ENCODE measurements at places on chromosomes 7 and 10.

DNA sequence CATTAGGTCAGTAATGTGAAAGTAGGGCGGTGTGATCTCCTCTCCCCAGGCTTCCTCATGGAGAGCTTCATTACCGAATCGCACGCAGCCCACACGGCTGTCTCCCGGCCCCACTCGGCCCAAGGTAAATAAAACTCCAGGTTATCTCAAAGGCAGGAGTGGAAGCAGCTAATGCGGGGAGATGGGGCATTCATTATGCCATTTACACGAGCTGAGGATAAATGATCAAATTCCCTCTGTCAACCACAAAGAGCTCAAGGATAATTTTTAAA, 93.5 kb downstream of the ADARB2 start:
- no peak for DNase-seq

DNA sequence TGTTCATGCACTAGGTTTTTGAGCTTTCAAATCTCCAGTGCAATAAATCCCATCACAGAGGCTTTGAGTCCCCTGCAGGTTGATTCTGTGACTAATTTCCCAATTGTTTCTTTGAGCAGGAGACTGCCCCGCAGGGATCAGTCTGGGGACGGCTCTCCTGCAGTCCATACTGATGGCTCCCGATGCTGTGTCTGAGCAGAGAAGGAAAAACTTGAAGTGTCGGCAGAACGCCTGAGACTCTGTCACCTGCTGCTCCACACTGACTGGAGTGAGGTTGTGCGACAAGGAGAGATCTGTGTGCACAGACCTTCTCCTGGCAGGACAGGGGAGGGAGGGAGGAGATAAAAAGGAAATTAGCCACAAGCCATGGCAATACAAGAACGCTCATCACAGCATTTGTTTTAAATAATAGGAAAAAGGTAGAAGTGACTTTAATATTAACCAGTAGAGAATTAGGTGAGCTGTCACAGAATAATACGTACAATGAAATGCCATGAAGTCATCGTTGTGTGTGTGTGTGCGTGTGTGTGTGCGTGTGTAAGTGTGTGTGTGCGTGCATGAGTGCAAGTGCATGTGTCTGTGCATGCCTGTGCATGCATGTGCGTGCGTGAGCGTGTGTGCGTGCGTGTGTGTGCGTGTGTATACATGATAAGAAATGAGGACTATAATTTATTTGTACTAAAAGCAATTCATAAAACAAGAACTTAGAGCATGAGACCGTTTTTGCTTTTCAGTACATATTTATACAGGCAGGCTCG, 38.2 kb downstream of the HTR5A start:
- no peak for DNase-seq

DNA sequence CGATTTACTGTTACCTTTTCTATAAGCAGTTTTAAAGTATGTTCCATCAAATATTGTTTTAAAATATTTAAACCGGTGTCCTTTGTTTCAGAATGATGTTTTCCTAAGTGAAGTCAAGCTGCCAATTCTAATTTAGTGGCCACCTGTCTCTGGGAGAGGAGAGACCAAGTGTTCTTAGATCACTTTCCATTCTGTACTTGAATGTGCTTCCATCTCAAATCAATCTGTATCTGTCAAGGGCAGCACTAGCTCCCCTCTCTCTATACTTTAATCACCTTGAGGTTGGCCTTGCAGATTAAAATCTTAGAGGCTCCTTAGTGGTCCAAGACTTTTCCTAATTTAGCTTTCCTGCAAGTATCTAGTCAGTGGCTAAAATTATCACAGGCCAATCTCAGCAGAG, 49.6 kb downstream of the LGI1 start:
- no peak for DNase-seq

- peak; percentile 0 for DNase-seq
Observed at GRCh38 chr7:89332026-89332425, 536.5 kb upstream of the TEX47 start.

- DNase-seq: no peak
Observed at GRCh38 chr7:126667742-126668366, 584.9 kb downstream of the GRM8 start.

DNA sequence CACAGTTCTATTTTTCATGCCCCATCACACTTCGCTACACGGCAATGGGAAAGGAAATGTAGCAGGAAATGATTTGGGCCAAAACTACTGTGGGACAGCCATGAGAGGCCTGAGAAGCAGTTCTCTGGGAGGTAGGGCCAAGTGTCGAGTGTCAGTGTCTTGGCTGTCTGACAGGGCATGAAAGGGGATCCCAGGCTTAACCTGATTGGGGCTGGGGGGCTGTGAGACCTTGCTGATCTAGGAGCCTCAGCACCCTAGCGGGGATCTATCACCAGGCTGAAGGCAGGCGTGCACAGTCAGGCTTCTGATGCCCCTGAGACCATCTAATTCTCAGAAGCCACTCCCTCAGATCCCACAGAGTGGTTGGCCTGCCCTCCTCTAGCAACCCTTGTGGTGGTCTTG, 58.2 kb upstream of the SLC25A13 start:
- DNase-seq: no peak

DNA sequence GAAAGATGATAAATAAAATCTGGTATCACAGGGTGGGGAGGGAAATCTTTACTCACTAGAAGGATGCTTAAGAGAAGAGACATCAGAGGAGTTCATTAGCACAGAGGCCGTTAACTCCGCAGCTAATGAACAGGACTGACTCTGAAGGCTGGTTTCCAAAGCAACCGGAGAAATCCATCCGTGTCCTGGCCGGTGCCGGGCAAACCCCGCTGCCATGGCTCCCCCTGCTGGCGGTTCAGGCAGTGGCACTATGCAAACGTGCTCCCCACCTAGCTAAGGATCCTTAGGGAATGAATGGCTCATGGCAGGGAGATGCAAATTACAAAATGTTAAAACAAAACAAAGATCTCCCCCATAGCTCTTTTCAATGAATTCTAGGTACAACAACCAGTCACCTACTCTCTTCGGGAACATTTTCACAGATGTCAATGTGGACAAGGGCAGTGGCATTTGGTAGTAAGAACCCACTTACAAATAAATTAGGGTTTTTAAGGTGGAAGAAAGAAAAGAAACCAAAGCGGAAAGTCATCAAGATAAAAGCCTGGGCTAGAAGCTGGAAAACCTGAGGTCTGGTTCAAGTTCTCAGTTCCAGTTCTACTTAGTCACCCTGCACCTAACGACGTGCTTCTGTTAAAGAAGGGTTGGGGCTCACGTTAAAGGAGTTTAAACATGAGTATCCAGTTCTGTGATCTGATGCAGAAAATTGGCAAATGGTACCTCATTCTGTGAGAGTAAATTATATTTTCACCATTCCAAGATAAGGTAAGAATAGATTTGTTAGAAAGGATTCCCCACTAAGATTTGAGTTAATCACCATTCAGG, 138.2 kb downstream of the SVIL start:
- peak; percentile 64 for DNase-seq

DNA sequence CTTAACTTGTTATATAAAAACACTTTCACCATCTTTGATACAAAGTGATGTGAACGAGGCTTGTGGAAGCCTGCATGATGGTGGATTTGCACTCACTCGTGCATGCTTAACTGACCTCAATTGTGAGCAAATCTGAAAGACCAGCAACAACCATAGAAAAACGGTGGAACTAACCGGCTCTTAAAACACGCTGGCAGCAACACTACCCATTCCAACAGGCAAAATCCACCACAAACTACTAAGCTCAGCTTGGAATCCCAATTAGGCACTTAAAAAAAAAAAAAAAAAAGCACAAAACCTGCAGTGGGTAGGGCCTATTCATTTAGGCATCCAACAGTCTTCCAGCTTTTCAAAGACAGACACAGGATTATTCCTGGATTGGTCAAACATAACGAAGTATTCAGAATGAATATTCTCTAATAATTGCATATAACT, 1.8 kb downstream of the GDI2 start:
- peak; percentile 64 for DNase-seq

GRCh38 chr7:44321796-44322195, 3.6 kb downstream of the CAMK2B start:
- no peak for DNase-seq

- DNase-seq: no peak
Observed at GRCh38 chr10:129531195-129531968, 64.3 kb downstream of the MGMT start.

DNA sequence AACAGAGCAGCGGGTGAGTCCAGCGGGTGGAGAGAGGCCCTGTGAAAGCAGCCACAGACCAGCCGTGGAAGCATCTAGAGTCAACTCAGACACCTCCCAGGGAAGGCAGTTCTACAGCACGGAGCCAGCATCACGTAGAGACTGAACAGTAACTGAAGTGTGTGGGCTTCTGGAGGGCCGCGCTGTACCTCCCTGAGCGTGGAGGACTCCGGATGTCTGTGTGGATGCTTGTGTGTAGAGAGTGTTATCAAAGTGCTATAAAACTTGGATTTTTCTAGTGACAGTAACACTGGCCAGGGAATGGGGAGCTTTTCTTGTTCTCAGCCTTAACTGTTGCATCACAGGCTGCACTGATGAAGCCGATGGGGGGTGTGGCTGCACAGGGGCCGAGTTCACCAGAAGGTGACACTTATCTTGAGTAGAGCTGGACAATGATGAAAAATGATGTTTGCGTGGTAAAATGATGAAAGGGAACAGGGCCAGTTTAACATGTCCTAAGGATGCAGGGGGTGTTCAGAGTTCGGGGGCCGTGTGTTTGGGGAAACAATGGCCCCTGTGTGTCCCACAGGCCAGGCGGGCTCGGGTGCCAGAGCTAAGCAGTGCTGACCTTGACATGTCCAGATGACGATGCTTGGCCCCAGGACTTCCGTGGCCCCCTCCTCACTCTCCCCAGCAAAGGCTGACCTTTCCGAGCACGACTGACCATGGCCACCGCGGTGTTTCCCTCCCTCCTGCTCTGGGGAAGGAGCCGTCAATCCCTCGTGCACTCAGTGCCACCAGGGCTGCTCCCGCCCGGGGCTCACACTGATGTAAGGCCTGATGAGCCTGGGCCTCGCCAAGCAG, 21.9 kb downstream of the MNX1 start:
- DNase-seq: no peak

DNA sequence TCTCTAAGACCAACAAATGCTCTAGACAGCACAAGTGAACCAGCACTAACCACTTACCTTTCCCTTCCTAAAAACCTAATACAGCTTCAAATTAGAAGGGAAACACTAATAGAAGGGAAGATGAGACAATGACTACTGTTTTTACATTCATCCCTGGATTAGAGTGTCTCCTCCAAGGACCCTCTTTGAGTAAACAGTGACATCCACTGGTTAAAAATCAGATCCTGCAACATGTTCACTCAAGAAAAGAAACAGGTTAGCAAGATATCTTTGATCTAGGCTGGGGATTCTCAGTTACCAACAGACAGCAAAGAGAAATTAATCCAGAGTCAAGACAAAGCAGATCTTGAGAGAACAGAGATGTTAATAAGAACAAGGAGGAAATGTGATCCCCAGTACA, 177.7 kb upstream of the GHITM start:
- no peak for DNase-seq

DNA sequence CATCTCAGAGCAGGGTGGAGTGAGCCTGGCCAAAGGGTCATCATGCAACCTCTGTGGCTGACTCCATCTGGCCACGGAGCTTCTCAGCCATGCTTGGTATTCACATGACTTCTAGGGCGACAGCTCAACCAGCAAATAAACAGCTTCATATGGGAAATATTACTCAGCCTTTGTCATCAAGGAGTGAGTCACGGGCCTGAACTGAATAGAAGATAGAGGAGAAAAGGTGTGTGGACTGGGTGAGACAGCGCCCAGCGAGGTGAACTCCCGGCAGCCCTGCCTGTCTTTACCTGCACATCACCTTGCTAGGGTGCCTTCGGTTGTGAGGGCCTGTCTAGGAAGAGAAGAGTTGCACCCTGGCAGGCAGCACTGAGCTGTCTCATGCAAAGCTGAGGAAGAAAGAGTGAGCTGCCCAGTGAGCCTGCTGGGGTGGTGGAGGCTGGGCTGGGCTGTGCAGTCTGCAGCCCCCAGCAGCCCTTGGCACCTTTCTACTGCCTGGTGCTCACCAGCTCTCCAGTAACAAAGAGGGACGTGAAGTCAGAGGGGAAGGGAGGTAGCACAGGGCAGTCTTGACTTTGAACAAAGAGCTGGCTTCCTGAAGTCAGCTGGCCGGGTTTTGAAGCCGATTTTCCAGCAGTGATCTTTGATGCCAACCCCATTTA, 114.2 kb downstream of the EGFR start:
- peak; percentile 99 for DNase-seq

DNA sequence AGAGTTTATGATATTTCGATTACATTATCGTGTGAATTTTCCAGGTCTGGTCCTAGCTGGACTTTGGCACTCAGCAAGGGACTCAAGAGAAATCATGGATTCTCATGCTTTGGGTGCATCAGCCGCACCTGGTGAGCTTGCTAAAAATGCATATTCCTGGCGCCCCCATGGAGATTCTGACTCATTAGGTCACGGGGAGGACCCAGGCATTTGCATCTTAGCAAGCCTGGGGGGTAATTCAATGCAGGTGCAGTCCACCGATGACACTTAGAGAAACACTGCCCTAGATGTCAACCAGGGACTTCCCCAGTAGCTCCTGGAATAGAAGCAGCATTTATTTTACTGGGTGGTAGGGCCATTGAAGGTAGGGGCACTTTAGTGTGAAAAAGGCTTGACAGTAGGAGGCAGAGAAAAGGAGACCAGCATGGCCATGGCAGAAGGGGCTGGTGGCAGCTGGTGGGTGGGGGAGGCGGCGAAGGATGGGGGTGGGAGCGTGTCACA, 29.9 kb upstream of the PDCD4 start:
- DNase-seq: no peak

DNA sequence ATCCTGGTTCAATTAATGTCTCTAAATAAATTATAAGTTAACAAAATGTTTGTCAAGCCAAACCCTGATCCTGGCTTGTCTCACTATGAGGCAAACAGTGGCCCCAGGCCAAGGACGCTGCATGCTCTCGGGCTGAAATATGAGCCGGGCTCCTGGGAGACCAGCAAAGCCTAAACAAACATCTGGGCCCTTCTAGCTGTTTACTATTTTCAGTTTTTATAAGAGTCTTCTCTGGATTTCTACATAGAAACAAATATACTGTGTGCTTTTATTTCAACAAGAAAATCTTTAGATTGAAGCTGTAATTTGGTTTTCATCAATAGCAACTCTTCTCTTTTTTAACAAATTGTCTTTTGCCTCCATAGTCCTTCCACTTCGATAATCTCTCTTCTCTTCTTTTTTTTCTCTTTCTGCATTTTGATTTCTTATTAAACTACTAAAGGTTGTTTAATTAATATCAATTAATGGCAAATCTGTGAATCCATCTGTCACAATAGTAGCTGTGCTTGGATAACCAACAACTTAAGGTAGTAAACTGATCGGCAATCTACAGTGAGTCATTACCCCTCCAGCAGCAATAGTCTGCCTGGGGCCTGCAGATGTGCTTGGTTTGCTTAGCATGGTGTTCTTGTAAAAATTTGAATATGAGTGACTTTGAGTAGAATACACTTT, 83.3 kb upstream of the DNAJC1 start:
- peak; percentile 82 for DNase-seq

- no peak for DNase-seq
Observed at GRCh38 chr10:102147561-102147960, 4.6 kb upstream of the NOLC1 start.

GRCh38 chr10:119542988-119543813, 682 bp upstream of the RGS10 start:
- peak; percentile 50 for DNase-seq

All from astrocyte of the spinal cord (primary cell).